SIG-M5 (cell line): ENCODE measurements at places on chromosomes 2 and 18.

DNA sequence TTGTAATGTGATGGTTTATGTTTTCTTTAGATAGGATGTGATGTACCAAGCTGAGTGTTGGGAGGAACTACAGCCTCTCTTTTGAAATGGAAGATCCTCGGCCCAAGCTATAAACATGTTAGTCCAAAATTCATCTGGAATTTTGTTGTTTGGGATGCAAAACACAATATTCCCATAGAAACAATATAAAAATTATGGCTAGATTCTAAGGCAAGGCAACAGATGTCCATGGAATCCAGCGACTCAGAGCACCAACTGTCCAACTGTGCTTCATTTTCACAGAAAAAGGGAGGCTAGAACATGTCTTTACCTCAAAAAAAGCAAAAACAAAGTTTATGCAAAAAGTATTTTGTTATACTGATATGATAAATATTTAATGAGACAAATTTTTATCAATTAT lies 52.4 kb upstream of the ATP8B1 start:
- no peak for DNase-seq

- no peak for DNase-seq
Observed at GRCh38 chr2:217660423-217660822, 342.4 kb downstream of the TNS1 start.

GRCh38 chr2:67498931-67499330 lies 101.8 kb downstream of the ETAA1 start:
- no peak for DNase-seq

DNA sequence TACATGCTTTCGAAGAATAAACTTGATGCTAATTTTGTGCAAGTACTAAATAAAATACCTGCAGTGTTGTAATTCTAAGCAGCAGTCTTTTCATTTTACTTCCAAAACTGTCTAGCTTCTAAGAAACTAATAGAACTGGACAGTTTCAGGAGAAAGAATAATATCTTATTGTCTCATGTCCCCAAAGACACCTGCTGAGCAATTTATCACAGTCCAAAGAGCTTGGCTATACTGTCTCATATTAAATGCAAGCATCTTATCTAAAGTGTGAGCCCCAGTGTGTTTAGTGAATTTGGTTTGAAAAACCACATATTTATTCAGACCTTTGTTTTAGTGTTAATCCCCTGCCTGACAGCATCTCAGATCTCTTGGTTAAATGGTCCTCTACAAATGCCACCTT lies 374.3 kb downstream of the TMX3 start:
- DNase-seq, result no peak

DNA sequence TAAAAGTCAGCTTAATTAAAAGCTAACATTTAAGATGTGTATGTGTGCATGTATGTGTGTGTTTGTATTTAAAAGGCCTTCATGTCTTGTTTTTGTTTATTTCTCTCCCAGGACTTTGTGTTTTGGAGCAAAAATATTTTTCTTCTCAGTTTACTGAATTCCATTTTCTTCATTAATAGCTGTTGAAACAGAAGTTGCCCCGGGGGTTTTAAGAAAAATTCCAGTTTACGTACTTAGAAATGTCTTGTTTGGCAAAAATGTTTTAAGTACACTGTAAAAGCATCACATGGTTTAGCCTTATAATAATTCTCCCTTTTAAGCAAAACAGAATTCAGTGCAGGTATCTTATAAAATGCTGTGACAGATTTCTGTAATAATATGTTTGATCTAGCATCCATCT lies 1233.0 kb upstream of the NRXN1 start:
- DNase-seq, result no peak

DNA sequence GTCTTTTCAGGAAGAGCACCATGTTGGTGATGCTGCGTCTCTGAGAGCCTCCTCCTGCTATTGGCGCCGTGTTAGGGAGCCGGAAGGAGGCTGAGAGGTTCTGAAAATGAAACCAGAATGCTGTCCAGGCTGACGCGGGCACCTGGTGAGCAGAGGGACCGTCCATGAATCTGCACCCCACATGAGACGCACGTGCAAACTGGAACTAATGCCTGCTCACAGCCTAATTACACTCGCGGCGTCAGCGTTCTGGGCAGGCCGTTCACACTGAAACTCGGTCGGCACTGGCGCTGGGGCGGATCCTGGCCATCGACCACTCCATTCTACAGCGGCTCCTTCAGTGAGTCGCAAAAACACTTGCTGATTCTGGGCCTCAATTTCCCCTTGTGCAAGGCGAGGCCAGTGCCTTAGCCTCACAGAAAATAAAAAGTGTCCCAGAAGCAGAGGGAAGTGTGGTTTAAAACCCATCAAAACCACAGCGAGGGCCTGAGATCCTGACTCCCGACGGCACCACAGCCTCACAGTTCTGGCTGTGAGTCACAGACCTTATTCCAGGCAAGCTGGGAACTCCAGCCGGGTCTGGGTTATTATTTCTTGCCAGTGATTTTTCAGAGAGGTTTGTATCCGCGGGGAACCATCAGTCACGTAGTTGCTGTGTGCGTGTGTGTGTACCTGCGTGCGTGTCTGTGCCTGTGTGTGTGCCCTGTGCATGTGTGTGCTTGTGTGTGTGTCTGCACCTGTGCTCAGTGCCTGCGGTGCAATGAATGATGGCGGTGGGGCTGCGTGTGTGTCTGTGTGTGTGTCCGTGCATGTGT lies 49.1 kb upstream of the CTDP1 start:
- no peak for DNase-seq

GRCh38 chr2:102126169-102126568 lies 16.4 kb upstream of the IL1R1 start:
- DNase-seq, result no peak

DNA sequence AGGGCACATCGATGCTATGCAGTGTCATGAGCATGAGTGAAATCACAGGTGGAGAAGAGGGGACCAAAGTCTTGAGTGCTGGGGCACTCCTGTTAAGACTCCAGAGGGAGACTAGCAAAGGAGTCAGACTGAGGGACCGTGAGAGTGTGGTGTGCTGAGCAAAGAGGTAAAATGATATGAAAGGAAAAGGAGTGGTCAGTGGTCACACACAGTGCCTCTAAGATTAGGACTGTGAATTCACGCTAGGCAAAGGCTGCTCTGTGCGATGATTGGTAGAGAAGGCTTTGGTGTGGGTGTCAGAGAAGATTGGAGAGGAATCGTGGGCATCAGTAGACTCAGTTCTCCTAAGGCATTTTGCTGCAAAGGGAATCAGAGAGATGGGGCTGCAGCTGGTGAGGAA lies 12.8 kb downstream of the SOCS6 start:
- DNase-seq, result no peak

DNA sequence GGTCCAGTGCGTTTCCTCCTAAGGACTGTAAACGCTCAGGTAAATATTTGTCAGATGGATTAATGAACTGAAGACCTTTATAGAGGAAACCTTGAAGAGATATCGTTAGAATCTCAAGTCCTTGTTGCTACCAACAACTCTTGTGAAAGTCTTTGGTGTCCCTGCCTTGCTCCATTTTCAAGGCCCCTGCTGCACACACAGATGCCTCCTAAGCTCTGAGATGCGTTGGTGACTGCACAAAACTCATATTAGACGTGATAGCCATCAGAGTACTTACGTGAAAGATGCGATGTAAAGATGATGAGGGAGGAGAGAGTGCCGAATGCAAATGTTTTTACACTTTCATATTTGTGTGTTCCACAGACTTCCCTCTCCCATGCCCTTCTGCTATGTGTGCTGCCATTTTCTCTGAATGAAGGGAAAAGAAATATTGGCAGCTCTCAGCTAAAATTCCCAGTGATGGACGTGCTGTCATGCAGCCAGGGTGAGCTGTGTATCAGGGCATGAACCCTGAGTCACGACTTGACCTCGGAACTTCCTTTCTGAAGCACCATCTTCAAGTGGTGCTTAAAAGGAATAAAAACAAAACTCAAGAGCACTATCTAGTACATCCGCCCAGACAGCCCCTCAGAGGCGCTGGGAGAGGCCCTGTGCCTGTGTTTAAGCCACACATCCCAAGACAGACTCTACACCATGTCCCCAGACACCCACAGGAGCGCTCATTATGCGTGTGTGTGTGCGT lies 117.4 kb downstream of the FAM210A start:
- no peak for DNase-seq

DNA sequence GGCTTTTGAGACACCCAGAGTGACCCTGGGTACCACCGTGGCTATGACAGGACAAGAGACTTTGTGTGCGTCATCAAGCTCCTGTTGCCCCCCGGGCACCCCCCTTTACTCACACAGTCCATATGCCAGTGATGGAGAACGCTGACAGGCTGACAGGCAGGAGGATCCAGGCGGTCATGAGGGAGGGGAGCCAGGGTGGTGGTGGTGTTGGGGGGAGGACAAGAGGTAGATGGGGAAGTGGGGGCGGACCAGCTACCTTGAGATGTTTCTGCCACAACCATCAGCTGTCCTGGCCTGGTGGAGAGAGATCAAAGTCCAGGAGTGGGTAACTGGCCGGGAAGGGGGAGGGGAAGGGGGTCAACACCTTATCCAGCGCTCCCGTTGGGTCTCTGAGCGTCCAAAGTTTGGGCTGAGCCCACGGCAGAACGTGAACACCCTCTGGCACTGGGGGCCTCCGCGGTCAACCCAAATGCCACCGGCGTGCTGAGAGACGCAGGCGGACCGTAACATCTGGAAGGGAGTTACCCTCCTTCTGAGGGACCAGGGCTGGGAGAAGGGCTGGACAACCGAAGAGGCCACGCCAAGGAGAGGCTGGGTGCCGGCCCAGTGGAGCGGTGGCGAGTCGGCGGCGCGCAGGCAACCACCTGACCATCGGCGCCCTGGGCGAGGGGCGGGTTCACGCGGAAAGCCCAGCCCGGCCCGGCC lies 575 bp downstream of the TMEM150A start:
- no peak for DNase-seq

DNA sequence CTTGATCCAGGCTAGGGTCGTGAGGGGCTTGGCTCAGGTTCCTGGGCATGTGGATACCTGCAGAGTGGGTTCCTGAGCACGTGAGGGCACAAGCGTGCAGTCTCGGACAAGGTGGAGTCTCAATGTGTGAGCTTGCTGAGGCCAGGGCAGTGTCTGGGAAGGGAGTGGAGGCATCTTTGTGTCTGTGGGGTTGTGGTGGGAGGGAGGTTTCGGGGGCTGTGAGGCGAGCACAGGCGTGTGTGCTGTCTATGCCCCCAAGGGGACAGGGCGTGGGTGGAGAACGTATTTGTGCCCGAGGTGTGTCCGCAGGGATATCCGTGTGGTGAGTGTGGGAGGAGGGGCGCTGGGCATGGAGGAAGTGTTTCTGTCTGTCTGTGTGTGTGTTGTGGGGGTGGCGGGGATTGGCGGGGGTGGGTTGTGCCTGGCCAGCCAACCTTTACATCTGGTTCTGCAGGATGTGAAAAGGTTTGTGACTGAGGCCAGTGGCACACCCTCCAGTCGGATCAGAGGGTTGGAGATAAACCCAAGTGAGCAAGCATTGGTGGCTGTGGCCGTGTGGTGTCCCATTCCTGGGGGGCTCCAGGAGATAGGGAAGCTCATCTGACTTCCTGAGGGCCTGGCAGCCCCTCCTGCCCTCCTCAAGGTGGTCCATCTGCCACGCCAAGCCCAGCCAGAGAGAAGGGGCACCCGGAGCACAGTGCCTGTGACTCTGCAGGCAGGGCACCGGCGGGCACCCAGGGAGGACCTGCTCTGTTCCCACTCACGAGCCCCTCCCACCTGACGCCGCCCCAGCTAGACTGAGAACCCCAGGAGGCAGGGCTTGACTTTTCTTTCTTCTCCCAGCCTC lies 57.1 kb downstream of the ZFP36L2 start:
- no peak for DNase-seq

GRCh38 chr18:29184654-29185053 lies 1007.7 kb upstream of the CDH2 start:
- DNase-seq, result no peak

GRCh38 chr2:54866868-54867267 lies 143.4 kb downstream of the EML6 start:
- DNase-seq, result peak; percentile 10
